Endodermal cell (in vitro differentiated cells): ENCODE measurements at places on chromosomes 13 and 19. TPM values are rescaled to one million over a fixed set of nuclear protein-coding genes. Genes with fewer than 3 reads are reported as not detected.

Gene SELENOV
- 7.1 and 8.7 TPM in 2 replicates for total RNA-seq

Gene IGFL3
- total RNA-seq = 1.6 to 4.4 TPM (median 2.1 TPM) in 3 replicates

Gene ZC3H4
- total RNA-seq = 35.2 to 83.2 TPM (median 64.9 TPM) in 3 replicates

Gene BLVRB
- 41.0 to 60.3 TPM (median 44.7 TPM) in 3 replicates for total RNA-seq

Gene BCAM
- 44.1 to 64.0 TPM (median 58.1 TPM) in 3 replicates for total RNA-seq

Gene B3GNT8
- 3.9 and 4.7 TPM in 2 replicates for total RNA-seq

Gene RNF113B
- total RNA-seq = not detected in 3 replicates

Gene TBXA2R
- total RNA-seq = 0.29 and 0.50 TPM in 2 replicates

Gene ERICH4
- total RNA-seq = not detected in 2 replicates

Gene ZNF667
- total RNA-seq = 8.6 to 12.6 TPM (median 10.7 TPM) in 3 replicates

Gene PNMA8B
- total RNA-seq = 3.0 and 3.1 TPM in 2 replicates

Gene ACP5
- 3.7 and 3.8 TPM in 2 replicates for total RNA-seq

Gene UPK1A
- total RNA-seq = 0.37 and 0.45 TPM in 2 replicates

Gene ANGPTL4
- 7.5 and 10.9 TPM in 2 replicates for total RNA-seq

Gene RASL11A
- 0.34 to 1.2 TPM (median 1.1 TPM) in 3 replicates for total RNA-seq

Gene CEACAM18
- not detected in 3 replicates for total RNA-seq

Gene C1QTNF9
- not detected in 3 replicates for total RNA-seq

Gene KLK15
- not detected in 2 replicates for total RNA-seq

Gene KANK3
- 2.4 and 2.6 TPM in 2 replicates for total RNA-seq

Gene ATXN8OS
- total RNA-seq = not detected in 2 replicates

Gene FFAR3
- total RNA-seq = not detected in 2 replicates

Gene TMC4
- total RNA-seq = 32.7 to 55.5 TPM (median 41.1 TPM) in 3 replicates

Gene DHDH
- total RNA-seq = 1.7 to 4.7 TPM (median 2.3 TPM) in 3 replicates

Gene CD209
- total RNA-seq = 0.20 TPM in 1 of 2 replicates, not detected in the other

Gene ANGPTL8
- total RNA-seq = not detected in 3 replicates

Gene OR7C2
- total RNA-seq = not detected in 2 replicates

Gene PSG3
- not detected in 3 replicates for total RNA-seq

Gene ZNF835
- total RNA-seq = 0.25 and 0.42 TPM in 2 replicates

Gene KLK12
- total RNA-seq = not detected in 2 replicates

Gene SLAIN1
- total RNA-seq = 19.6 to 28.7 TPM (median 25.7 TPM) in 3 replicates

Gene ZNF600
- total RNA-seq = 27.6 and 32.3 TPM in 2 replicates

Gene EFNA2
- 27.2 and 30.7 TPM in 2 replicates for total RNA-seq

Gene ZNF546
- 2.0 to 4.6 TPM (median 3.7 TPM) in 3 replicates for total RNA-seq

Gene NAPSA
- 1.5 and 1.9 TPM in 2 replicates for total RNA-seq

Gene SWSAP1
- total RNA-seq = 1.7 to 2.2 TPM (median 1.8 TPM) in 3 replicates

Gene ACER1
- not detected in 3 replicates for total RNA-seq

Gene NLRP5
- total RNA-seq = not detected in 3 replicates

Gene SHISA2
- total RNA-seq = 166 to 318 TPM (median 292 TPM) in 3 replicates

Gene SIGLEC14
- total RNA-seq = not detected in 2 replicates

Gene HSH2D
- total RNA-seq = 0.52 to 0.66 TPM (median 0.53 TPM) in 3 replicates

Gene ZNF837
- 1.7 to 3.1 TPM (median 2.9 TPM) in 3 replicates for total RNA-seq

Gene DCLK1
- total RNA-seq = 32.8 and 34.8 TPM in 2 replicates

Gene ZNF471
- total RNA-seq = 2.7 to 3.8 TPM (median 3.1 TPM) in 3 replicates

Gene SIGLEC12
- total RNA-seq = not detected in 2 replicates

Gene RCBTB2
- 2.5 to 3.5 TPM (median 3.1 TPM) in 3 replicates for total RNA-seq

Gene ZNF28
- total RNA-seq = 44.5 and 52.2 TPM in 2 replicates

Gene CD70
- total RNA-seq = 1.8 to 10.2 TPM (median 3.9 TPM) in 3 replicates

Gene AP1M2
- total RNA-seq = 145 to 152 TPM (median 146 TPM) in 3 replicates

Gene FFAR2
- total RNA-seq = not detected in 2 replicates

Gene NEK5
- total RNA-seq = 0.95 and 1.4 TPM in 2 replicates

Gene LRRC25
- total RNA-seq = not detected in 3 replicates

Gene KRTDAP
- 1.8 and 3.4 TPM in 2 replicates for total RNA-seq

Gene PEAK3
- total RNA-seq = not detected in 3 replicates
